Stimulated activated CD8-positive, alpha-beta memory T cell treated with anti-CD3 and anti-CD28 coated beads, Interleukin-15, amount 100 ng/mL, for 48 hours (primary cell): ENCODE measurements at places on chromosomes 2 and 18.

DNA sequence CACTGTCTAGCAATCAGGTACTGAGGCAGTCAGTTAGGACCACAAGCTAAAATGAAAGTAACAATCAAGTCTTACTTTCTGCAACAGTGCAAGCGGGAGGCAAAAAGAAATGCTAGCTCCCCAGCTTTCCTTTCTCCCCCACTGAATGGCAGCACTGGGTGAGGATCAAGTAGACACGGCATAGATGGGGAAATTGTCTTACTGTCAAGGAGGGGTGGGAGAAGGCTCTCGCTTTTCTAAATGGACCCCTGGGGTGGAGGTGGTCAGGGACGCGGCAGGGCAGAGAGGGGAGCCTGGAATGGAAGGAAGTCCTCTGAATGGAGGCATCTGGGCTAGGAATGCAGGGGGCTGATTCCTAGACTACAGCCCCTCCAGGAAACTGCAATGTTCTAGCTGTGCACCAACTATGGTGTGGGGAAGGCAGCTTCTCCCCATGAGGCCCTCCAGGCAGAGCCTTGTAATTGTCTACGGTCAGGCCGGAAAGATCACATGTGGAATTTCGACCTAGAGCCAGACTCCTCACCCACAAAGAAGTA, 24.3 kb downstream of the METTL8 start:
- no peak for DNase-seq

DNA sequence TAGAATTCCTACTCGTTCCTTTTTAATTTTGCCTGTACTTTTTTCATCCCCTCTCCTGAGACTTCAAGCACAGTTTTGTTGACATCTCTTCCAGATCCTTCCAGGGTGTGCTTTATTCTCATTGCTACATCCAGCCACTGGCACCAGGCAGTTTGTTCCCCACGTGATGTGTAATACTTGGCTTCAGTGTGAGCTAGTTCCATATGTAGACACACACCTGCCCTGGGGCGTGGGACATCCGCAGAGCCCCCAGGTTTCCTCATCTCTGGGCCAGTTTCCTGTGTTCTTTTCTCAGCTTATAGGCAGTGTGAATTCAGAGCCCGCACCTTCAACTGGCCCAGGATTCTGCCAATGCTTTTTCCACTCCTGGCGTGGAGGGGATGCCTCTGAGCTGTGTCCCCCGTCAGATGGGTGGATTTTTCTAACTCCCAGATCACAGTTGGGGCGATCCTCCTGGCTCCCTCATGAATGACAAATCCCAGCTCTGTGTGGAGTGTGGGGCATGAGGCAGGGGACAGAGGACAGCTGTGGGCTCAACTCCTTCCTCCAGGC, 46.6 kb downstream of the DIPK1C start:
- no peak for DNase-seq

- no peak for DNase-seq
Observed at GRCh38 chr18:52175406-52175805, 164.6 kb upstream of the DCC start.

DNA sequence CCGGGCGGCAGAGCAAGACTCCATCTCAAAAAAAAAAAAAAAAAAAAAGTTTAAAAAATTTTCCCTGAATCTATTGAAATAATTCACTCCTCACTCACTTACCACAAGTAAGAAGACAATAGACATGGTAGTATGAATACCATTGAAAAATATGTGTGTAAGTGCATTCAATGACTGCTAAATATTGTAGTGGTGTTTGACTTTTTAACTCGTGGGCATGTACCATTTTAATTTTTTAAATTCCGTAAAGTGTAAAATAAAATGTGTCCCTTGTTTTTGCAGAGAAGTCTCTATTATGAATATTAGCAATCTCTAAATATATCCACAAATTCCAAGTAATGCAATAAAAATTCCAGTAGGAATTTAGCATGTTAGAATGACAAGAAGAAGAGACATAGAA, 134.1 kb downstream of the COPS8 start:
- no peak for DNase-seq

DNA sequence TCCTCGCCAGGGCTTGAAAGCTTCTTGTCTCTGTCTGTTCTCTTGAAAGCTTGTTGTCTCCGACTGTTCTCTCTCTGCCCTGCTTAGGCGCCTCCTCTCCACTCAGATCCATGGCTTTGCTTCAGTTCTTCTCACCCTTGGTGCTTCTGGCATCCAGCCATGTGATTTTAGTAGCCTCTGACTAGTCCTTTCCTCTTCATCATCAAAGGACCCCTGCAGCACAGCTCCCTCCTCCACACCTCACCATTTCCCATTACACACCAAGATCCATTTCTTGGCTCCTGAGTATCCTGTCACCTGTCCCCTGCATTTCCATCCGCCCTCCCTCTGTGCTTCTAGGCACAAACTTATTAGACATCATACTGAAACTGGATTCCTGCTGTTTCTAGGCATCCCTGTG, 59.4 kb downstream of the ZNF236 start:
- DNase-seq, result no peak

DNA sequence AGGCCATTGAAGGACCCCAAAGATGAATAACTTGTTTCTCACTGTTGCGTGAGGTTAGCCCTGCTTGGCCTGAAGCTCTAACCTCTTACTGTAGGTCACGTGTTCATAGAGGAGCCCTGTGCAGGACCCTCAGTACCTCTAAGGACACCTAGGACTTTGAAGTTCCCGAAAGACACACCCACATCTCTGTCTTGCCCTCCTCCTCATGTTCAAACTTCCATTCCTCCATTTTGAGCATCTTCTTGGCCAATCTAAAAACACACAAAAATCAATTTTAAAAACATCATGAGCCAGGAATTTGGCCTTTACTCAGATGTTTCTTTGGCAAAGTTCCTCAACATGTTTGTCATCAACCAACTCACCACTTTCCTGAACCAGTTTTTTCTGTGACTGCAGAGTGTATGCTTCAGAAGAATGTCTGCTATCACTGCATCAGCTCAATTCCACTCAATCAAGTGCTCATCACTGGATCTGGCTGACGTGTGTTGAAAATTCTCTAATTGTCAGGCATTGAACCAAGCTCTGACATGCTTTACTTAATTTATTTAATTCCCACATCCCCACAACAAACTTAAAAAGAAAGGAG, 101.6 kb downstream of the AP1S3 start:
- no peak for DNase-seq

DNA sequence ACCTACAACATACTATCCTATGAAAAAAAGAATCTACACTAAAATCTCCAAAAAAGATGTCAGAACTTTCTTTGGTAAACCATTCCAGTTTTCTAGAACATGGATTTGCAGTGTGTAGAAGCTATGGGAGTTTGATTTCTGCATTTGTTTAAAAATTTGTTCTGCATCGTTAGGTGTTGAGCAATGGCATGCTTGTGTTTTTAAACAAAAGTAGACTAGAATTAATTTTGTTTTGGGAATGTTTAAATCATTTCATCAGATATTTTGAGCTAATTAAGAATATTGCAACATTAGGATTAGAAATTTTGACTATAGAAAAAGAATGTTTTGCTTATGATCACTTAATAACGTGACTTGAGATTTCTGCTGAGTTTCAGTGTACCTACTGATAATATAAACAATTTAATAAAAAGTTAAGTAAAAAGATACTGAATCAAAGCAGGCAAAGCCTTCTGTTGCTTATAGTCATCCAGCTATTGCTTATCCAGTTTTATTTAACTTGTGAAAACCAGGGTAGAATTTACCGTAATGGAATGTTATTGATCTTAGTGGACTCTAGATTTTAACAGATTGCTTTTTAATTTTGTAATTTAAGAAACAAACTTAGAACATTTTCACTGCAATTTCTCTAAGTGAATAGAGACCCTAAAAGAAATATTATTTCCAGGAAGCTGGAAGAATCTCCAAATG, 7.2 kb upstream of the TMEM182 start:
- no peak for DNase-seq

DNA sequence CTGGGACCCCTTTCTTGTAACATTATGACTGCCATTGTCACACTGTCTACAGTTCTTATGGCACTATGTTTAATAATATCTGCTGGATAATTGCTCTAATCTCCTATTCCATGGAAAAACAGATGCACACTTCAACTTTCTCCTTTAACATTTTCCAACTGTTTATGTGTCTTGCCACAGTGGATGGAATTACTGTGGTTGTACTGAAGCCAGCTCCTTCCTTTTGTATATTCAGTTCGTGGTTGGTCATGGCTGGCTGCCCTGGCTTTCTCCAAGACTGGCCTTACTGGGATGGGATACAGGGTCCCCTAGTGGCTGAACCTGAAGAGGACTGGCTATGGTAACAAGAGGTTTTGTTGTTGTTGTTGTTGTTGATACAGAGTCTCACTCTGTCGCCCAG, 113.9 kb downstream of the SS18 start:
- no peak for DNase-seq

DNA sequence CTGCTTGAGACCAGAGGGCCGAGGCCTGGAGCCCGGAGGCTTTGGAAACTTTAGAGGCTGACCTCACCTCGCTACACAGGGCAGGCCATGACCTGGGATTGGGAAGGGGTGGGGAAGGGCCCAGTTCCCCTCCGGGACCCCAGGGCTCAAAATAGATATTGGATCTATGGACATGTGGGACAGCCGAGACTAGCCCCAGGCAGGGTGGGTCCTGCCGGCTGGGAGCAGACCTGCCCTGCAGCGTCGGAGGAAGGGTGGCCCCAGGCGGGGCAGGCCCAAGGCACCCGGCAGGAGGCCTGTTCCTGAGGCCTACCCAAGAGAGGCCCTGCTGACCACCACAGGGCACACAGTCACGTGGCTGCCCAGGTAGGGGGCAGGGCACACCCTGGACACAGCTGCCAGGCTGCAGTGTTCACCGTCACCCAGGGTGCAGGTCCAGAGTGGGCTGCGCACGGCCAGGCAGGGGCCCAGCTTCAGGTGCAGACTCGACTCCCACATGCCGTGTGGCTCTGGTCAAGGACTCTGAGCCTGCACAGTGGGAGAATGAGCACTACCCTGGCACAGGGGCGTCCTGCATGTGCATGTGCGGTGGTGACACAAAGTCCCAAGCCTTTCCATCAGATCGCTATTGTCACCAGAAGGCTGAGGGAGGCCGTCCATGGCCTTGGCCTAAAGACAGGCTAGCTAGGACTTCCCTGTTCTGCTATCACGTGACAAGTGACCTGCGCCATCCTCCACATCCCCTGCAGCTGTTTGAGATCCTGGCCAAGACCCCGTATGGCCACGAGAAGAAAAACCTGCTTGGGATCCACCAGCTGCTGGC, 13.2 kb downstream of the ANO7 start:
- DNase-seq, result no peak

DNA sequence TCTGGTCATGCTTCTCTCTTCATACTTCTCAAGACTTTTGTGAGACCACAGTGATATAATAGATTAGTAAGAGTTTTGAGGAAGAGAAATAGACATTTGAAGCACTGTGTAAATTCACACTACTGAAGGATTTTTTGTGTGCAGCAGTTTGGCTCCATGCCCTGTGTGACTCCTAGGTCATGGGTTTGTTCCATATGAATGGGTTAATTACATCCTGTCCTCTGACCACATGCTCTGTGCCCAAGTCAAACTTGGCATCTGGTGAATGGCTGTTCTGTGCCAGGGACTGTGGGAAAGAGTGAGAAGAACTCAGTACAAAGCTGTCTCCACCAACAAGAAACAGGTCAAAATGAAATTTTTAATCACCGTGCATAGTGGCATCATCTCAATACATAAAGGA, 304.0 kb downstream of the LNPK start:
- DNase-seq, result no peak

DNA sequence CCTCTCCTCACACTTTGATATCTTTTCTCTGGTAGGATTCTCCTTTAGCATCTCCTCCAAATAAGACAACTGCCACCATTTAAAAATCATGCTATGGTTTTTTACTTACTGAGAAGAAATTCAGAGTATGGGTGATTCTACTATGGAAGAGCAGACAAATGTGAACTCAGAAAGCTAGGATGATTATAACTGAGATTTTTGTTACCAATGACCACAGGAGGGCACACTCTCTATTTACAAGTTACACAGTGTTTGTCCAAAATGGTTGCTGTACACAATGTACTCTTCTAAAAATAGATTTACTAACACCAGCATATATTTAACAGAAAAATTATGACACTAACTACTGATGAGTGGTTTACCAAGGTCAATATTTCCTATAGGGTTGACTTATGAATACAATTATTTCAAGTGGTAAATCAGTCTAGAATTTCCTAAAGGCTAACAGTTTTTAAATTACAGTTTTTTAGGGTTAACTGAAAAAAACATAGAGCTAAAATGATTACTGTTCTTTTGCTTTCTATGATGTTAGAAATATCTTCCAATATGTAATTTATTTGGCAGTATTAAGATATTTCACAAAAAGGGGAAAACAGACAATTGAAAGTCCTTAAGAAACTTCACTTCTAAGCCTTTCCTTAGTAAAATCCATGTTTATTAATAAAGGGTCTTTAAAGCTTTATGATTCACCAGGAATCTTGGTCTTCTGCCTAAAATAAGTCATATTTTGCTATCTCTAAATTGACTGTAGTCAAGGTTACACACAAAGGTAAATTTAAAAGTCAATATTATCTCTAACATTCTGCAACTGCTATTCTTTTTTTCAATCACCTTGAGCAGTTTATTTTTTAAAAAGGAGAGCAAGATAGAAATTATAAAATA, 57.2 kb downstream of the MAP4K3 start:
- DNase-seq, result no peak

DNA sequence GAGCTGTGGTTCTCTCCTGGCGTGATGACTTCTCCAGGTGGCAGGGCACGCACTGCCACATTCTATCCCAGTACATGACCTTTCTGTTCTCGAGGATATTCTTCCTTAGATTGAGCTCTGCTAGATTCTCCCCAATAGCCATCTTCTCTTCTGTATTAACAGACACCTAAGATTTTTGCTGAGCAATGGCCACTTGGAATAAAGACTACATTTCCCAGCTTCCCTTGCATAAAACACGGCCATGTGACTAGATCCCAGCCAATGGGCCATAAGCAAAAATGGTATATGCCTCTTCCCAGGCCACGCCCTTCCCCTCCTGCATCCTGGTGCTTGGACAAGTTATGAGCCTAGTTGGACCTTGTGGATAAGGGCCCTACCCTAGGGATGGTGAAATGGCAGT, 82.1 kb downstream of the EIF2AK3 start:
- DNase-seq, result no peak

DNA sequence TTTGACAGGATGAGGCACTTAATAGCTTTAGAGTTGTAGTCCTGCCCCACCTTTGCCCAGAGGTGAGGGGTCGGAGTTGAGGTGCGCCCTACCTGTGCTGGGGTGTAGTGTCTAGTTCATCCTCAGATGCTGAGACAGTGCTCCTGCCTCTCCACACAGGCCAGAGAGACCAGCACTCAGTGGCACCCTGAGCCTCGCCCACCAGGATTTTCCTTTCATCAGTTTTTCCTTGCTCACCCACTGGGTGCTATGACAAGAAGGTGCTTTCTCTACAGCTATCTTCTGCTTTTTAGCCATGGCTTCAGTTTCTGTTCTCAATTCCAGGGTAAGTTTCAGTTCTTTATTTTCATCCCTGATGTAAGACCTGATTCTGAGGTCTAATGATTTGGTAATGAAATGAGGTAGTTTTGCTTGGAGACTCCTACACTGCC, 16.8 kb upstream of the TMEM131 start:
- DNase-seq, result peak; percentile 41
